CD4-positive, alpha-beta T cell treated with Interleukin-6 at 100 ng/mL for 8 hours (primary cell): ENCODE measurements at places on chromosomes 2 and 18.

GRCh38 chr2:82839036-82839435 lies 1620.0 kb downstream of the SUCLG1 start:
- DNase-seq: no peak

GRCh38 chr2:197296835-197297234 lies 13.7 kb downstream of the ANKRD44 start:
- DNase-seq: no peak

DNA sequence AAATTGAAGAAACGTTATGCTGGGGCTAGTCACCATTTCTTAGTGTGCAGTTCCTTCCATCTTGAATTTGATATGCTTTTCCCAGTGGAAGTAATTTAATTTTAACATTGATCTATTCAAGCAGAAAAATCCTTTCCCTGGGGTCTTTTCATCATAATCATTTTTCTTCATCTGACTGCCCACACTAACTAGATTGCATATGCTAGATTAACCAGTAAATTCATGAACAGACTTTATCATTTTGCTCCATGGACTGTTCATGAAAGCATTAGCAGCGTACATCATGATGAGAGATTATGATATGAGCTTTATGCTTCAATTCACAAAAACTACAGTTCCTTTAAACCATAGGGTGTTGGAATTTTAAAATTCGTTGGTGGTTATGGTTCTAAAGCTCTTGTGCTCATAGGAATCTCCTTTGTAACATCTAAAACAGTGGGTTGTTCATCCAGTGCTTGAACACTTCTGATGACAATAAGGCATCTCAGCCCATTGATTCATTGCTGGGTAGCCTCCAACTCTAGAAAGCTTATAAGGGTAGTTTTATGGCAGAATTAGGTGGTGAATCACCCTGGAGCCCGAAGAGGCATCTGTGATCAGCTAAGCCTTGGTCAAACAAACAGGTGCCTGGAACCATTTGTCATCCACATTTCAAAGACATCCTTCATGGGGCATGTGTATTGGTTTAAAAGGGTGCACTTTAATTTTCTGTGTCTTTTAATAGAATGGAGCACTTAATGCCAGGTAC lies 77.2 kb upstream of the NDUFV2 start:
- no peak for DNase-seq

- no peak for DNase-seq
Measured at GRCh38 chr2:129274038-129274415, 705.4 kb upstream of the RAB6C start.

DNA sequence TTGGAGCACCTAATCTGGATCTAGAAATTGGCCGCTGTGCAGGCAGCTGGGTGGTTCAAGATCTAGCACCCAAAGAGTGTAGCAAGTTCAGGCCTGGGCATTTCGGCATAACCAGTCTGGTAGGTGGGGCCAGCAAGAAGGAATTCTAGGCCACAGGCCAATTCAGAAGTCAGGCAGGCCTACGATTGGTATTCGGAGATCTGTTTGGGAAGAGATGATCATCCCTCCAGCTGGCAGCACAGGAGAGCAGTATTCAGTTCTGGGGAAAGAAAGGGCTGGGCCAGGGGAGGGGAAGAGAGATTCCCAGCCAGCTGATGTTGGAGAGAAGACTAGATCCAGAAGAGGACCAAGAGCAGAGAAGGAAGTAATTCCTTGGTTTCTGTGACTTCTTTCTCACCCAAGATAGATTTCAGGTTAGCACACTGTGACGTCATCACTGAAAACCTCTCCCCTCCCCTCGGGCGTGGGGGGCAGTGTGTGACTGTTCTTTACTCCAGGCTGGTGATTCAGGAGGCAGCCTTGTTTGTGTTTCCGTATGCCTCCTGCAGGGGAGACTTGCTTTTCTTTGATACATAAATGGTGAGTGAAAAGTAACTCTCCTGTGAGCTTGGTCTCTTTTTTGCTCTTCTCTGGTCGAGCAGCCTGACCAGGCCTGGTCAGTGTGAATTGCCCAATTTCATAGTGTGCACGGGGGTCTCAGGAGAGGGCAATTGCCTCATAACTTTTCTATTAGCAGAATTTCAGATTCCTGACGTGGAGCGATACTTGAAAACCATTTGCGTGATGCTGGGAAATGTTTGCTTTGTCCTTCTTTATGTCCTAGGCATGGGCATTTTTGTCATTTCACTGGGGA lies 61.1 kb downstream of the MEIS1 start:
- no peak for DNase-seq

DNA sequence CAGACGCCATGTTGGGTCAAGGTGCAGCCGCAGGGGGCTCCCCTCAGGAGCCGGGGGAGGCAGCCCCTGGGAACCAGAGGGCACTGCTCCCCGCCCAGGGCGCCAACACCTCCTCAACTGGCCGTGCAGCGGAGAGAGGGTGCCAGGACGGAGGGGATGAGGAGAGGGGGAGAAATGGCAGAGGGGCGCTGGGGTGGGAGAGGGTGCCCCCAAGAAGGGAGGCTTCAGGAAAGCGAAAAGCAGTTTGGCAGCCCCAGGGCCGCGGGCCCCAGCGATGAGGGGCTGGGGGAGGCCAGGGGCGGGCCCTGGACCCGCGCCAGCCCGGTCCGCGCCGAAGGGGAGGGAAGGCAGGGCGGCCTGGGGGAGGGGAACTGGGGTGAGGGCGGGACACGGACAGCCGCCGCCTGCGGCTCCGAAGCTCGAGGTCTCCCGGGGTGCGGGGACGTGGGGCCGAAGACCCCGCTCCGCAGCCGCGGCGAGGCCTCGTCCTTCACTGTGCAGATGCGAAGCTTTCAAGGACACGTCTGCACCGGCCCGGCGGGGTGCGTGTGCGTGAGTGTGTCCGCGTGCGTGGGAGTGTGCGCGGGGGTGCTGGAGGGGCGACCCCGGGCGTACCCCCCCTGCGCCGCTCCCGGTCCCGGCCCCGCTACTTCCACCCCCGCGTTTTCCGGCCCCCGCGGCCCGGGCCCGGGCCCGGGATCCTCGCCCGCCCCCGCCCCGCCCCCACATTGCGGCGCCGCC lies 1.4 kb downstream of the DNMT3A start:
- DNase-seq: no peak

DNA sequence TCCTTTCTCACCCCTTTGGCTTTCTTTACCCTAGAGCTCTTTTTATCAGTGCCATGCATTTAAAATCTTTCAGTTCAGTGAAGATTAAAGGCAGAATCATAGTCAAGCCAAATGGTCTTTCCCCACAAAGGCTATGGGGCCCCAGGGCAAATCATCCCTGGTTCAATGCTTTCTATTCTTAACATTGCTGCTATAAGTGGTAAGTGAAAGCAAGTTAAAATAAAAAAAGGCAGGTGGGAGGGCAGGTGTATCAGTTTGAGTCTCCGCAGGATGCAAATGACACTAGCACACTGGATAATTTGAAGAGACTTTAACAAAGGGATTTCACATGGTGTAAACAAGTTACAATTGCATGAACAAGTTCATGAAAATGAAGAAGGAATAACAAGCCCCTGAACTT lies 757.4 kb downstream of the SATB2 start:
- no peak for DNase-seq

- DNase-seq: no peak
Measured at GRCh38 chr18:68623342-68623741, 91.6 kb downstream of the TMX3 start.
